ENCODE measurements at places on chromosomes 1 and 21.

- no peak for DNase-seq
Observed at GRCh38 chr1:187854457-187854856, 1025.7 kb downstream of the PLA2G4A start.

GRCh38 chr1:180953291-180954004, 40.8 kb downstream of the KIAA1614 start:
- DNase-seq, result no peak

GRCh38 chr1:159917533-159918351, 7.6 kb downstream of the TAGLN2 start:
- DNase-seq, result peak; percentile 67

DNA sequence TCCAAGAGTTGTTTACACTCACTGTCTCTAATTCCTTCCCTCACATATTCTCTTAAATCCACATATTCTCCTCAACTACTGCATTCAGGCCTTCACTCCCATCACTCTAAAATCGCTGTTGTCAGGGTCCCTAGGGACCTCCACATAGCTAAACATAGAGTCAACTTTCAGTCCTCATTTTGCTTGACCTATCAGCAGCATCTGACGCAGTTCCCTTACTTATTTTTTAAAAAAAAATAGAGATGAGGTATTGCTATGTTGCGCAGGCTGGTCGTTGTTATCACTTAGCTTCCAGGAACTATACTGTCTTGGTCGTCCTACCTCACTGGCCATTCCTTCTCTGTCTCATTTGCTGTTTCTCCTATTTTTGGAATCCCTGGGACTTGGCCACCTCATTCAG, 11.7 kb upstream of the PLEKHO1 start:
- no peak for DNase-seq

GRCh38 chr21:44628707-44629391, 2.0 kb downstream of the KRTAP10-9 start:
- DNase-seq, result no peak

GRCh38 chr1:201094832-201095231, 17.4 kb downstream of the CACNA1S start:
- no peak for DNase-seq

DNA sequence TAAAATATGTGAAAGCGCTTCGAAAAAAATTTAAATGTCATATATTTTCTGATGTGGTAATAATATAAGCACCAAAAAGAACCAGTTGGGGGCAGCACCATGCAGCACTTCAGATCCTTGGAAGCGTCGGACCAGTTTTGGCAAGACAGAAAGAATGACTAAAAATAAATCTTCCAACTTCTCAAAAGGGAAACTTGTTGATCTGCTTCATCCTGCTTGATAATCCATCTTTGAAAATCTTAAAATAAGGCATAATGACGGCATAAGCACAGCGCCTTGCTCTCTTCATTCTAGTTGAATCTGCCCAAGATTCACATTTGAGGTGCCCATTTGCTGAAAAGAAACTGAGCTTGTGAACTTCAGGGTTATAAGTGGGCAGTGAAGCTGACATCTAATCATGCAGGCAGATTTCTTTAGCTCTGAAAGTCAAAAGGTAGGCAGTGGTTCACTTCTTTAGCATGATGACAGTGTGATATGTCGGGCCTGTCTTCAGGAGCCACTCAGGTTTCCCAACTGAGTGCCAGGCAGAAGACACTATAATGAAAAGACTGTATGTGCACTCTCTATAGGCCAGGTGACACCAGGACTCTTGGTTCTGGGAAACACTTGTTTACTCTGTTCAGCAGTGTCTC, 19.8 kb upstream of the MUTYH start:
- DNase-seq, result peak; percentile 67

DNA sequence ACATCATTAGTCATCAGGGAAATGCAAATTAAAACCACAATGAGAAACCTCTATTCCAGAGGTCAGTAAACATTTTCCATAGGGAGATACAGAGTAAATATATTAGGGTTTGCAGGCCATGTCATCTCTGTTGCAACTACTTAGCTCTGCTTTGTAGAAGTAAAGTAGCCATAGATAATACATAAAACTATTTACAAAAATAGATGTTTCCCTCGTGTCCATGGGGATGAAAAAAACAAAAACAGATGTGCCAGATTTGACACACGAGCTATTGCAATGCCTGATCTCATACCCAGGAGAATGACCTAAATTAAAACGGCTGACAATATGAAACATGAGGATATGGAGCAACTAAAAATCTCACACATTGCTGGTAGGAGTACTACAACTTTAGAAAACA, 17.3 kb downstream of the LTN1 start:
- DNase-seq, result peak; percentile 64

GRCh38 chr1:205883792-205884191, 33.9 kb upstream of the PM20D1 start:
- DNase-seq, result no peak

GRCh38 chr1:95221306-95221705, 12.7 kb upstream of the RWDD3 start:
- DNase-seq, result no peak

- DNase-seq, result no peak
Observed at GRCh38 chr1:56931686-56932085, 34.1 kb downstream of the C8B start.

GRCh38 chr1:111290630-111291029, at the start of gene CHIA:
Gene CHIA, plus strand, starts transcription at chr1:111290851. Its CDS starts 19,617 bp downstream, at chr1:111310468.
- peak; percentile 59 for DNase-seq

GRCh38 chr1:77655431-77655974, 27.0 kb downstream of the ZZZ3 start:
- peak; percentile 24 for DNase-seq

DNA sequence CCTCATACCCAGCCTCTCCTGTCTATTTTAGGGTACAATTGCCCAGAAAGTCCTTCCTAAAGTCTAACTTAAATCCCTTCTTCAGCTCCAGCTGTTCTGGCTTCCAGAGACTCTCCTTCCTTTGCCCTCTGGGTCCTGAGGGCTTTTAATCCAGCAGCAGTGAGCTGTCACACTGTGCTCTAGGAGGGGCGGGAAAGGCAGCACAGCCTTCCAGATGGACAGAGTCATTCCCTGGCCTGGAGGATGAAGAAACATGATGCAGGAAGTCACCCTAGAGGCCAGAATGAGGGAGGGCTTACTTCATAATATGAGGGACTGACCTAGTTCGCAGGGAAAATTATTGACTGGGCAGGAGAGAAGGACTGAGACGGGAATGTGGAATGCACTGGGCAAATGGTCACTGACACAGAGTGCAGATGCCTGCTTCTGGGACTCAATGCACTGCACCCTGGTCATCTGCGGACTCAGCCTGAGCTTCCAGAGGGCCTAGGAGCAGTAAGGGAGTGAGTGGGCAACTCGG, 1.3 kb downstream of the SH2D2A start:
- peak; percentile 69 for DNase-seq

- DNase-seq, result no peak
Observed at GRCh38 chr21:33111577-33111976, 41.6 kb downstream of the OLIG1 start.

DNA sequence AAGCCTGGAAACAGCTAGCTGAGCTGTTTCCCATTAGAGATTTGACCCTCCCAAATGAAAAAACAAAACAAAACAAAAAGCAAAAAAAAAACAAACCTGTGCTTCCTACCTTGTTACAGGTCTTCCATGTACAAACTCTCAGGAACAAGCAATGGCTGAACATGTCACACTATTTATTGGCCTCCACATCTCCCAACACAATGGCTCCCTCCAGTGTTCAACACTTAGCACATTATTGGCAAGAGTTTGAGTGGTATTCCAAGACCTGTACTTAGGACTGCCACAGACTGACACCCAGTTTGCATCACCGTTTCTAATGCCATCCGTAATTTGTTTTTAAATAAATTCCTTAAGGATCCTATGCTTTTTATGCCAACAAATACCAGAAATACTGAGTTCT, 195.0 kb upstream of the OLFM3 start:
- DNase-seq, result no peak

Data from LHCN-M2 (cell line).